ENCODE measurements at places on chromosomes 3 and 15. TPM values are rescaled to one million over a fixed set of nuclear protein-coding genes. Genes with fewer than 3 reads are reported as not detected.

The FANCD2OS gene
- not detected for total RNA-seq

The RTP3 gene
- total RNA-seq: not detected

The ISLR gene
- total RNA-seq: 323 TPM

The ARIH2 gene
- 90.4 TPM for total RNA-seq

The SCN5A gene
- total RNA-seq: 5.4 TPM

The ATG7 gene
- total RNA-seq: 56.6 TPM

The FGF12 gene
- 1.5 TPM for total RNA-seq

The HESX1 gene
- total RNA-seq: 2.0 TPM

GRCh38 chr3:177377166-177377565, 179.9 kb upstream of the TBL1XR1 start:
- H3K4me1 ChIP-seq: peaks cover 13% of the 10 kb centered on the region
- no peaks in the 10 kb centered on the region for H3K27me3 ChIP-seq
- no peak overlapping the region for H3K4me3 ChIP-seq
- H3K27ac ChIP-seq: no peak overlapping the region
- no peaks in the 10 kb centered on the region for H3K36me3 ChIP-seq

- no peaks in the 10 kb centered on the region for H3K36me3 ChIP-seq
- no peak overlapping the region for H3K27ac ChIP-seq
- no peaks in the 10 kb centered on the region for H3K27me3 ChIP-seq
- DNase-seq: no peak
Observed at GRCh38 chr15:56286213-56286612, 42.5 kb upstream of the RFX7 start.

DNA sequence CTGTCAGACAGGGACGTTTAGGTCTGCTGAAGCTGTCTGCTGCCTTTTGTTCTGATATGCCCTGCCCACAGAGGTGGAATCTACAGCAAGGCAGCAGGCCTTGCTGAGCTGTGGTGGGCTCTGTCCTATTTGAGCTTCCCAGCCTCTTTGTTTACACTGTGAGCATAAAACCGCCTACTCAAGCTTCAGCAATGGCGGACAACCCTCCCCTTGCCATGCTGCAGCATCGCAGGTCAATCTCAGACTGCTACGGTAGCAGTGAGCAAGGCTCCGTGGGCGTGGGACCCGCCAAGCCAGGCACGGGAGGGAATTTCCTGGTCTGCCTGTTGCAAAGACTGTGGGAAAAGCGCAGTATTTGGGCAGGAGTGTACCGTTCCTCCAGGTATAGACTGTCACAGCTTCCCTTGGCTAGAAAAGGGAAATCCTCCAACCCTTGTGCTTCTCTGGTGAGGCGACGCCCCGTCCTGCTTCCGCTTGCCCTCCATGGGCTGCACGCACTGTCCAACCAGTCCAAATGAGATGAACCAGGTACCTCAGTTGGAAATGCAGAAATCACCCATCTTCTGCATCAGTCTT, 71.4 kb downstream of the SPSB4 start:
- H3K27ac ChIP-seq: no peak overlapping the region
- no peak overlapping the region for H3K4me3 ChIP-seq
- peaks cover 6% of the 10 kb centered on the region for H3K4me1 ChIP-seq
- DNase-seq: no peak
- no peaks in the 10 kb centered on the region for H3K27me3 ChIP-seq
- H3K36me3 ChIP-seq: no peaks in the 10 kb centered on the region

- no peak overlapping the region for H3K4me3 ChIP-seq
- no peaks in the 10 kb centered on the region for H3K27me3 ChIP-seq
- no peaks in the 10 kb centered on the region for H3K4me1 ChIP-seq
- no peak for DNase-seq
- H3K27ac ChIP-seq: no peak overlapping the region
Observed at GRCh38 chr3:39781025-39781424, 28.4 kb upstream of the MYRIP start.

GRCh38 chr15:58477170-58477569, 45.4 kb downstream of the LIPC start:
- no peaks in the 10 kb centered on the region for H3K27me3 ChIP-seq
- peaks cover 2% of the 10 kb centered on the region for H3K4me1 ChIP-seq
- H3K36me3 ChIP-seq: no peaks in the 10 kb centered on the region
- H3K27ac ChIP-seq: no peak overlapping the region
- DNase-seq: no peak

DNA sequence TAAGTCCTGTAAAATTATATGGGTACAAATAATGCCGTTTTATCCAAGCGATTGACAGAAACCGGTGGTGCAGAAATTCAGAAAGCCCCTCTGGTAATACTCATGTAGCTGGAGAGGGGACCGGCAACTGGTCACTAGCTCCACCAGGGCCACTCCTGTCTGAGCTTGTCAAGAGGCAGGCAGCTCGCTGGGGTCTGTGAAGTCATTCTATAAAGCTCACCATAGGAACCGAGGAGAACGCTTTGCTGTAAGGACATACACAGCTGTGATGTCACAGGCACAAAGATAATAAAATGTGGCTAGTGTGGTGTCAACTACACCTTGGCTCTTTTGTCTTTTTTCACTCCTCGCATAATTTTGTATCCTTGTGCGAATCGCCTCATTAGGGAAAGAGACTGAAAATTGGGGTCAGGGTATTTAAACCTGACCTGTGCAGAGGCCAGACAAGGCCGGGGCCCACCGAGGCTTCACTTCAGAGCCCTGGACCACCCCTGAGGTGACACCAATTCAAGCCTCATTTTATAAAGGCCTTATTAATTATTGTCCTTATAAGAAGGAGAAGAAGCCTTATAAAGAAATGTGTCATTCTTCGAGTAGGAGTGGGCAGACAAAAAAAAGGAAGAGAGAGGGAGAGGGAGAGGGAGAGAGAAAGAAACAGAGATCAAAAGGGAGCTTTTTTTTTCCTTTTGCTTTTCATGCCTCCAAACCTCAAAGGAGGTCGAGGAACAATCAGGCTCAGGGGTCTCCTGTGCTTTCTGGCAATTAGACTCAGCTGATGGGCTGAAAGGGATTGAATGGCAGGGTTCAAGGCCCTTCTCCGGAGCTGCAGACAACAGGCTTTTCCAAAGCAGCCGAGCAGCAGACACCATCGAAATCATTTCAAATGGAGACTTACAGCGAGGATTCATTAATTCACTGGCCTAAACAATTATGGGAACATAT, 813.3 kb upstream of the ARRDC4 start:
- no peaks in the 10 kb centered on the region for H3K4me1 ChIP-seq
- no peak overlapping the region for H3K4me3 ChIP-seq
- no peak overlapping the region for H3K27ac ChIP-seq

- no peaks in the 10 kb centered on the region for H3K4me1 ChIP-seq
- DNase-seq: no peak
- no peaks in the 10 kb centered on the region for H3K36me3 ChIP-seq
- no peak overlapping the region for H3K4me3 ChIP-seq
- no peak overlapping the region for H3K27ac ChIP-seq
- no peaks in the 10 kb centered on the region for H3K27me3 ChIP-seq
Observed at GRCh38 chr3:105324951-105325350, 41.8 kb upstream of the ALCAM start.

DNA sequence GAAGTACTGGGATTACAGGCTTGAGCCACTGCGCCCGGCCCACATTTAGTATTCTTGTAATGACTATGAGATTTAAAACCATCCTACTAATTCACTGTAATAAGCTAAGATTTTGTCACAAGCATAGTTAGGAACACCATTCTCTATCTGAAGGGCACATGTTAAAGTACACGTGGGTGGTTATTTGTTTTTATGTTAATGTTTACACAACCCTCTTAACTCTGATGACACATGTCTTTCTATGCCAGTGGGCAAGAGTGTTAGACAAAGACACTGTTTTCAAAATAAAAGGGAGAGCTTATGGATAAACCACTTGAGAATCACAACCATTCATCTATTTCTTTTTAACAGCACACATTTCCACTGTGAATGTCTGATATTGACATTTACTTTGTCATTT, 537.6 kb upstream of the IL12A start:
- H3K27ac ChIP-seq: no peak overlapping the region
- DNase-seq: no peak
- H3K36me3 ChIP-seq: no peaks in the 10 kb centered on the region
- H3K4me1 ChIP-seq: no peaks in the 10 kb centered on the region
- no peaks in the 10 kb centered on the region for H3K27me3 ChIP-seq
- H3K4me3 ChIP-seq: no peak overlapping the region

GRCh38 chr15:90210593-90210992, 9.5 kb downstream of the SEMA4B start:
- H3K36me3 ChIP-seq: no peaks in the 10 kb centered on the region
- no peaks in the 10 kb centered on the region for H3K27me3 ChIP-seq
- H3K27ac ChIP-seq: no peak overlapping the region

- no peaks in the 10 kb centered on the region for H3K36me3 ChIP-seq
- H3K27me3 ChIP-seq: no peaks in the 10 kb centered on the region
- no peak overlapping the region for H3K27ac ChIP-seq
- H3K4me1 ChIP-seq: no peaks in the 10 kb centered on the region
Observed at GRCh38 chr15:33934921-33935320, 33.4 kb upstream of the CHRM5 start.

DNA sequence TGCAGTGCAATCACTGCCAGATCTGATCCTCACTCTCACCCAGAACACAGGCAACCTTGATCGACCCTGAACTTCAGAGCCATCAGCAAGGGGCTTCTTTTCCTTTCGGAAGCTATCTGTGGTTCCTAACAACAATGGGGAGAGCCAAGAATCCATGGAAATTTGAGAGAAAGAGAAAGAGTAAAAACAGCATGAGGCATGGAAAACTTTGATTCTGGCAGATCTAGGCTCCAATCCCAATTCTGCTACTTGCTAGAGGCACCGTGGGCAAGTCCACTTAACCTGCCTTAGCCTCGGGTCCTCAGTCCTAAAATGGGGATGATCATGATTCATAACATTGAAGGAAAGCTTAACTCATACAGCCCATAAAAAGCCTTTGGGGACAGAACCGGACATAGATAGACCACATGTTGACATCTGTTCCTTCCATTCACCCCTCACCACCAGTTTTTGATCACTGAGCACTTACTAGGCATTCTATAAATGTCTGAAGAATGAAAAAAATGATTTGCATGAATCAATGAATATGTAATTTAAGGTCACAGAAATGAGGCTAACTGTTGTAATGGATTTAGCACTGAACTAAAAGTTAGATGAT, 605.7 kb upstream of the CFAP20DC start:
- no peak overlapping the region for H3K4me3 ChIP-seq
- no peaks in the 10 kb centered on the region for H3K36me3 ChIP-seq
- no peak overlapping the region for H3K27ac ChIP-seq
- DNase-seq: no peak

DNA sequence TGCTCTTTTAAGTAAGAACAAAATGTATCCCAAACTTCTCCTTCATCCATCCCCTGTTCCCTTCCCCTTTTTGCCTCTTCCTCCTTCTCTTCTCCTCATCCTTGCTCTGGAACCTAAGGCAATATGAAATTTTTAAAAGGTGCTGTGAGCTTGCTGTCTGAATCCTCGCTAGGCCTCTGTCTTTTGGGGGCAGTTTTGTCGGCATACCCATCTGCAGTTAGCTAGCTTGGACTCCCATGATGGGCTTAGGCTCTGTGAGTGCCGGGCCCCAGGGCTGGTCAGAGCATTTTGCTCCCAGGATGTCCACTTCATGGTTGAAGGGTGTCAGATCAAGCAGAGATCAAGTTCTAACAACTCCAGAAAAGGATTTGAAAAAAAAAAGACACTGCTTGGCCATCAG, 18.6 kb downstream of the ZIC1 start:
- H3K27ac ChIP-seq: no peak overlapping the region
- H3K4me1 ChIP-seq: no peaks in the 10 kb centered on the region
- no peaks in the 10 kb centered on the region for H3K36me3 ChIP-seq
- H3K4me3 ChIP-seq: no peak overlapping the region
- peaks cover 13% of the 10 kb centered on the region for H3K27me3 ChIP-seq

DNA sequence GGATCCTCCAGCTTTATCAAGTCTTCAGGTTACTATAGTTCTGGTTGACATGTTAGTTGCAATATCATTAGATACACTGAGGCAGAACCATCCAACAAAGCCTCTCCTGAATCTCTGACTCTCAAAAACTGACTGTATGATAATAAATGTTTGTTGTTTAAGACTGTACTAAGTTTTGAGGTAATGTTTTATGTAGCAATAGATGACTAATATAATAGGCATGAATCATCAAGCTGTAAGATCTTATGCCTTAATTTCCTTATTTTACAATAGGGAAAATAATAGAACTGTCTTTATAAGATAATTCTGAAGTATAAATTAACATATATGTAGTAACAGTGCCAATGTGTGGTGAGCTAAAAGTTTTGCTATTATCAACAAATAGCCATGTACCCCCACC, 88.9 kb upstream of the TBC1D5 start:
- H3K27ac ChIP-seq: no peak overlapping the region
- no peaks in the 10 kb centered on the region for H3K4me1 ChIP-seq
- H3K27me3 ChIP-seq: no peaks in the 10 kb centered on the region
- DNase-seq: no peak

DNA sequence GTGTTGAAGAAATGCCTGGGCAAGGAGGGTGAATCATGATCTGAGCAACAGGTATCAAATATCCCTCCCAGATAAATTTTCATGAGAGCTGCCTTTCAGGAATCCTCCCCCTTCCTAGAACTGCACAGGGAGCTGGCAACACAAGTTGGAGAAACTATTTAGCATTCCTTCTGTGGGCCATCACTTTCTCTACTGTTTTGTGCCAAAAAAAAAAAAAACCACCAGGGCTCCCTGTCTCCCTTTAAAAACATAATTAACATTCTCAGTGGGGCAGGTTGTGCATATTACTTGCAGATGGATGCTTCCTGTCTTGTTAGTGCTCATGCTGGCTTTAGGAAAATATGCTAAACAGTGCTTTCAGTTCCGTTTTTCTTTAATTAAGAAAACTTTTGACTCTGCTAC, 234.9 kb upstream of the LMCD1 start:
- H3K36me3 ChIP-seq: no peaks in the 10 kb centered on the region
- H3K27ac ChIP-seq: no peak overlapping the region
- H3K4me3 ChIP-seq: no peak overlapping the region
- no peaks in the 10 kb centered on the region for H3K27me3 ChIP-seq
- no peak for DNase-seq
- peaks cover 4% of the 10 kb centered on the region for H3K4me1 ChIP-seq

DNA sequence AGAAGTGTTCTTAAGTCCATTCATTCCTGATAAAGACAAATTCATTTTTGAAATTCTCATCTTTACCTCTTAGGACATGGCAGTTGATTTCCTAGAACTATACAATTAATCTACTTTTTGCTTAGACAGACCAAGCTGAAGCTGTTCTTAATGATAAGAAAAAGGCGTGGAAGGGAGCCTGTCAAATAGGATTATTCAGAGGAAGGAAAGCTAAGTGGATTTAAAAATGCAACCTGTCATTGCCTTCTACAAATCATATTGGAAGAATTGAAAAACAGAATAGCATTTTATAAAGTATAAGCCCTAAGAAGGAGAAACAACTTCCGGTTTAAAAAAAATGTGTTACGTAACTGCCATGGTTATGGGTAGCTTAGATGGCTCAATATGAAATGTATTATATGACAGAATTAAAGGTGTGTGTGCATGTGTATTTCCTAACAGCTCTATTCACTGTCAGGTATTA, 81.2 kb upstream of the RAP2B start:
- H3K27me3 ChIP-seq: no peaks in the 10 kb centered on the region
- no peak overlapping the region for H3K27ac ChIP-seq

DNA sequence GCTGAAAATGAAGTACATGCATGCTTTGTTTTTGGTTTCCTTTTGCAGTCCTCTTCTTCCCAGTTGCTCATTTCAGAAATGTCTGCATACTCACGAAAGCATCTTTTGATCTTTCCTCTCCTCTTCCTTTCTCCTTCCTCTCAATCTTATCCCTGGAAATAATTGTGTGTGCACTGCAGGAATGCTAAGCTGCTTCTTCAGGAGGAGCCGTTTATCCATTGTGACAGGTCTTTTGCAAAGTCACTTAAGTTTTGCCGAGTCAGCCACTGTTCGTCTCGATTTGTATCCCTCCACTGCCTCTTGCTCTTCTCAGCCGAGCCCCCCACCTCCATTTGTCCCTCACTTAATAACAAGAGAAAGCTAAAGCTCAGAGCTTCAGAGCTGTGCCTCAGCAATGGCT, 597.6 kb downstream of the AGBL1 start:
- no peaks in the 10 kb centered on the region for H3K27me3 ChIP-seq
- no peak for DNase-seq
- H3K27ac ChIP-seq: no peak overlapping the region
- H3K4me3 ChIP-seq: no peak overlapping the region
- no peaks in the 10 kb centered on the region for H3K4me1 ChIP-seq
- no peaks in the 10 kb centered on the region for H3K36me3 ChIP-seq
